Heart right ventricle (tissue), 16 donors: ENCODE measurements at places on chromosomes 6 and 20. TPM values are rescaled to one million over a fixed set of nuclear protein-coding genes. Genes with fewer than 3 reads are reported as not detected.

GRCh38 chr6:5710936-5711335 lies 295.8 kb downstream of the NRN1 start:
- no peak for DNase-seq

- DNase-seq: no peak
Measured at GRCh38 chr6:96704713-96705112, 132.6 kb downstream of the GPR63 start.

GRCh38 chr6:158037021-158037420 lies 55.4 kb downstream of the SYNJ2 start:
- DNase-seq: no peak

GRCh38 chr6:112752305-112752704 lies 405.2 kb downstream of the RFPL4B start:
- no peak for DNase-seq

Gene RTN4IP1
- 15.7 TPM for total RNA-seq

Gene RGS17
- total RNA-seq: not detected
